ENCODE measurements at places on chromosomes 16 and 17.

DNA sequence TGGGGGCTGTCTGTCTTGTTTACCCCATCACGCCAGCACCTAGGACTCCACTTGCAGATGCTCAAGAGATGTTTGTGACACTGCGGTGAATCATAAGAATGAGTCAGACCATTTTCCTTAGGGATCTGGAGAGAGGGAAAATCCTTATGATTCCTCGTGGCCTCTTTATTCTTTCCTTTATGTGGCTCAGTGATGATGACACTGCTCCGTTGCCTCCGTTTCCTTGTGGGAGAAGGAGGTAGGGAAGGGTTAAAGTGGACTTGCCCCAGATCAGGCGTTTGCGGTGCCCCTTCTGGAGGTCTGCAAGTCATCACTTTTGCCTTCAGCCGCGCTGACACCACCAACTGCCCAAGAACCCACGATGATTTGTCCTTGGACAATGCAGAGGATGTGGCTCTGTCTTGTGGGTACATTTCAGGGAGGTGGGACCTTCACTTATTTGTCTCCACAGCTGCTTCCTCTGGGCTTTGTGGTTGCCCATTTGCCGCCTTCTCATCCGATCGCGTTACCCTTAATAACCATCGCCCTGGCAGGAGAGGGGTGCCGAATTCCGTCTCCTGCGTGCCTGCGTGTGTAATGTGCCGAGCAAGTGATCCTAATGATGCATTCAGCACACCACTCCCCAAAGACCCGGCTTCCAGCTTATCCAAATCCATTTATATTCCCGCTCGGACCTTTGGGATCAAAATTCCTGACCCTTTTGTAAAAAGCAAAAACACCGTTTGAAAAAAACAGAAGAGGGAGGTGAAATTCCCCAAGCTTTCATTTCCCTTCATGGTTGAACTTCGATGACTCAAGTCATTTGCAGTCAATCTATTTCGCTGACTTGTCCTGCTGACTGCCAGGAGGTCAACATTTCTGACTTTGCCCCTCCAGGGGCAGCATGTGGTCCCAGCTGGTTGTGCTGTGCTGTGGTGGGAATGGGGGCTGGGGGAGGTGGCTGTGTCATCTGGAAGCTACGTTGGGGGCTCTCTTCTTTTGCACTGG lies 87.2 kb upstream of the IRX3 start:
- no peak for DNase-seq

GRCh38 chr17:44384281-44384822 lies 5.1 kb downstream of the ITGA2B start:
- no peak for DNase-seq

- no peak for DNase-seq
Measured at GRCh38 chr17:74730491-74731346, 6.3 kb upstream of the RAB37 start.

- no peak for DNase-seq
Measured at GRCh38 chr17:79819085-79819484, 20.2 kb downstream of the CBX4 start.

DNA sequence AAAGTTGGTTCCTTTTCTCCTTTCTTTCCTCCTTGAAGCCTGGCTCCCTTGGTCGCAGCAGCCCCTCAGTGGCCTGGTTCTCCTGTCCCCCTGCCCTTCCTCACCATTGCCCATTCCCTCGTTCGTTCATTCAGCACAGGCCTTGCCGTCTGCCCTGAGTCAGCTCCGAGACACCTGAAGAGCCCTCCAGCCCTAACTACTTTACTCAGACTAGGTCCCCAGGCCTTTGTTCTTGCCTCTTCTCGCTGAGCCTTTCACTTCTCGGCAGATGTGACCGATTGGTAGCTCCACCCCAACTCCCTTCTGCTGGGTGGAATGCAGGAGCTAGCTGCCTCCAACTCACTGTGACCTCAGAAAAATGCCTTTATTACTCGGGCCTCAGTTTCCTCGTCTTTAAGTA lies 7.0 kb upstream of the ADAM11 start:
- DNase-seq: no peak

GRCh38 chr16:81003610-81004460 lies 2.9 kb downstream of the CMC2 start:
- DNase-seq: no peak

GRCh38 chr17:798246-798645 lies 16.1 kb downstream of the MRM3 start:
- no peak for DNase-seq

DNA sequence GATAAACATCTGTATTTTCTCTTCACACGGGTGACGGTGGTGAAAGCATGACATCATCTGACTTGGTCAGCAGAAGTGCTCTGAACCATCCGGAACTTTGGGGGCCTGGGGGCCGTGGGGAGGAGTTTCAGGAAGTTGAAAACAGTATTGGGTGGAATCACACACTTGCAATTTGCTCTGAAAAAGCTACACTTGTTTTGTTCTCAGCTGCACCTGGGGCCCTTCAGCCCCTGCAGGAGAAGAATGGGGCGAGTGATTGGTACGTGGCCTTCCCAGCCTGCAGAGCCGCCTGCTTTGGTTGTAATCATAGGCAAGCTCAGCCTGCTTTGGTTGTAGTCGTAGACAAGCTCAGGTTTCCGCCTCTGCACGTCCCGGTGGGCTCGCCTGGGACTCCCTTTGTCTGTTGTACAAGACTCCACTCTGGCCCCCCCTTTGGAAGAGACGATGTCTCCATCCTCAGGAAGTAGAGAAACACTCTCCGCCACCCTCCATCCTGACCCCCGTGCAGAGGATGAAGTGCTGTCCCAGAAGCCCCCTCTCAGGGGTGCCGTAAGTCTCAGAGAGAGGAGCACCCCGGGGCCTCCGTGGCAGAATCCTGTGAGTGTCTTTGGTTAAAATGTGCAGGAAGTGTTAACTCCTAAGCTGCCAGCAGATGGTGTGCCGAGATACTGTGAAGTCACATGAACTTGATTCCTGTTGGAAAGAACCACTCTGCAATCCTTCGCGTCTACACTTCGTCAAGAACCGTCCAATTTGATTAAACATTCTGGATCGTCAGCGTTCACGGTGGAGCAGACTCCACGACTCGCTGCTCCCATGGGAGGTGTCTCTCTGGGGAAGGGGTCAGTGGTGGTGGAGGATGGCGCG lies 5.4 kb downstream of the BANP start:
- no peak for DNase-seq

GRCh38 chr17:71849783-71850768 lies 270.7 kb upstream of the SOX9 start:
- no peak for DNase-seq

GRCh38 chr17:561116-561515 lies 153.5 kb downstream of the VPS53 start:
- DNase-seq: no peak

DNA sequence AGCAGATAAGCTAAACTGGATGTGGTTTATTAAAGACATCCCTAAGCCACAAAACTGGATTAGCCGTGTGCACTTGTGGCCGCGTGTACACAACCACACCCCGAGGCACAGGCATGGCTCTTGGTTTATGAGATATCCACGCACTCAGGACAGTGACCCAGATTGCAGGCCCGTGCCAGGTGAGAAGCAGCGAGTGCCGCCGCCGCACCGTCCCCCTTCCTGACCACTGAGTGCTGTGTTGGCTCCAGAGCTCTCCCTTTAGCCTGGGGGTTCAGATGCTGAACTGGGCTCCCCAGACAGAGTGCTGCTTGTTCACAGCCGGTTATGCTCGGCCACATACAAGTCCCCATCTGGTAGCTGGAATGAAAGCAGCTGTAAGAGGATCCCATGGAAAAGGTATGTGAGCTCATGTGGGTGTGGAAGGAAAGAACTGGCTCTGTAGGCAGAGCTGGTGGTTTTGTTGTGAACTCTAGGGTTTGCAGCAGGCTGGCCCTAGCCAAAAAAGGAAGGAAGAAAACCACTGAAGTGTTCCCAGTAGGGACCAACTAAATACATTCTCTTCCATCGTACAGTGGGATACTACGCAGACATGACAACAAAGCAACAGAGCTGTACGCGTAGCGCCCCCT lies 29.5 kb downstream of the KNOP1 start:
- DNase-seq: no peak
